ENCODE measurements at places on chromosomes 1 and 21. TPM values are rescaled to one million over a fixed set of nuclear protein-coding genes. Genes with fewer than 3 reads are reported as not detected.

- no peak for ATAC-seq
Observed at GRCh38 chr1:86499987-86500593, 31.4 kb downstream of the CLCA1 start.

GRCh38 chr1:36594023-36594422 is 111.3 kb upstream of the CSF3R start:
- ATAC-seq: no peak

GRCh38 chr1:87202922-87203655 is 125.6 kb upstream of the LMO4 start:
- no peak for ATAC-seq

- no peak for ATAC-seq
Observed at GRCh38 chr1:100927276-100927675, 31.4 kb downstream of the SLC30A7 start.

DNA sequence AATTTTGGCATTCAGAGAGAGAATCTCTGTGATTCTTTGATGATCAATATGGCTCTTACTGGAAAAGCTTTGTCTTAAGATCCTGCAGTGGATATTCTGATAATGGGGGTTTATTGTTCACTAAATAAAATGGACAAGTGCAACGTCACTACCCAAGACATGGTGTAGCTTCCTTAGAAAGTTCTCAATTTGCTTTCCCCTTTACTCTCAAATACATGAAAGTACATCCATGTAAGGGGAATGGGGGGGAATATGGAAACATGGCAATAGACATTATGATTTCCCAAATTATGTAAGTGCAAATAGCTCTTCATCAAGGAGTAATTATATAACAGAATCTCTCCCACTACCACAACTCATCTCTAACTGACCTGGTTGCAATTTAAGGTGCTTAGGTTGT is 126.3 kb upstream of the DPYD start:
- ATAC-seq: no peak

- no peak for ATAC-seq
Observed at GRCh38 chr1:160244209-160244608, 18.1 kb downstream of the DCAF8 start.

GRCh38 chr1:186206048-186206570 is 168.9 kb downstream of the TPR start:
- ATAC-seq: no peak

Gene SLC37A1
- 4.2 TPM for total RNA-seq

Gene GBP6
- total RNA-seq: not detected

Gene GOLT1A
- total RNA-seq: not detected
